ENCODE measurements at places on chromosomes 3 and 15.

GRCh38 chr3:64905906-64906410, 218.2 kb upstream of the ADAMTS9 start:
- DNase-seq: no peak

- no peak for DNase-seq
Measured at GRCh38 chr3:4006288-4006687, 207.1 kb downstream of the LRRN1 start.

DNA sequence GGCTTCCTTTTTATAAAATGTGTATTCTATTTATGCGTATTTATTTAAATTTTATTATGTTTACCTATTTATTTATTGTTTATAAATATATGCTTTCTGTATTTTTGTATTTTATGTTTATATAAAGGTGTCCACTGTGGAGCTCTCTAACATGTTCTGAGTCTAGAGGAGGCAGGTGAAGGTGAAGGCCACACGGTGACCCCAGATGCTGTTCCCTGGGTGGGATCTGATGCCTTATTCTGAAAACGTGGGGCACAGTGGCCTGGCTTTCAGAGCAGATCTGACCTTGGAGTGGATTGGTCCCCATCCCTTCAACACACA, 104.7 kb upstream of the SLC7A14 start:
- no peak for DNase-seq

DNA sequence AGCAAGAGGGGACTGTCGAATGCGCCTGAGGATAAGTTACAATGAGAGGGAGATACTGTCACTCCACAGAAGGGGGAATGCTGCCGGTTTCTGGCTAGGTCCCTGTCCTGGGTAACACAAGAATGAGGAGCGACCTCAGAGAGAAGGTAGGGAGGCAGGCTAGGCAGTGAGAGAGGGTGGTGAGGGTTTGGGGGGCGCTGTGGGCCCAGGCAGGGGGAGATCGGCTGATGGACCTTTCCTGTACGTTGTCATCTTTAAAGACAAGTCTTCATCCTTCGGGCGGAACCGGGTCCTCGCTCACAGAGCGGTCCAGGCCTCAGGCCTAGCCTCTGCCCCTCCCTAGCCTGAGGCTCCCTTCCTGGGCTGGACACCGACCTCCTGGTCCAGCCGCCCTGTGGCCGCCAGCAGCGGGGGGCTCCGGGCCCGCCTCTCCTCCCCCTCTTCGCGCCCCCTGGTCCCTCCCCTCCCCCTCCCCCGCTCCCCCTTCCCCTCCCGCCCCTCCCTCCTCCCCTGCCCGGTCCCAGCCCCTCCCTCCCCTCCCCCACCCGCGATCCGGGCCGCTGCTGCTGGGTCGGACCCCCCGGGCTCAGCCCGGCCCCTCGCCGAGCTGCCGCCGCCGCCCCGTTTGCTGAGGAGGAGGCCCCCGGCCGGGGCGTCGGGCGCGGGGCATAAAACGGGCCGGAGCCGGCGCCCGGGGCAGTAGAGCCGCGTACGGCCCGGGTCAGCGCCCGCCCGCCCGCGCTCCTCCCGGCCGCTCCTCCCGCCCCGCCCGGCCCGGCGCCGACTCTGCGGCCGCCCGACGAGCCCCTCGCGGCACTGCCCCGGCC, at the start of gene CHRD:
Gene CHRD (plus strand): TSS at position 697 of the 827 bp plus-strand sequence. CDS start 265 bp downstream, outside the sequence.
- DNase-seq: no peak

DNA sequence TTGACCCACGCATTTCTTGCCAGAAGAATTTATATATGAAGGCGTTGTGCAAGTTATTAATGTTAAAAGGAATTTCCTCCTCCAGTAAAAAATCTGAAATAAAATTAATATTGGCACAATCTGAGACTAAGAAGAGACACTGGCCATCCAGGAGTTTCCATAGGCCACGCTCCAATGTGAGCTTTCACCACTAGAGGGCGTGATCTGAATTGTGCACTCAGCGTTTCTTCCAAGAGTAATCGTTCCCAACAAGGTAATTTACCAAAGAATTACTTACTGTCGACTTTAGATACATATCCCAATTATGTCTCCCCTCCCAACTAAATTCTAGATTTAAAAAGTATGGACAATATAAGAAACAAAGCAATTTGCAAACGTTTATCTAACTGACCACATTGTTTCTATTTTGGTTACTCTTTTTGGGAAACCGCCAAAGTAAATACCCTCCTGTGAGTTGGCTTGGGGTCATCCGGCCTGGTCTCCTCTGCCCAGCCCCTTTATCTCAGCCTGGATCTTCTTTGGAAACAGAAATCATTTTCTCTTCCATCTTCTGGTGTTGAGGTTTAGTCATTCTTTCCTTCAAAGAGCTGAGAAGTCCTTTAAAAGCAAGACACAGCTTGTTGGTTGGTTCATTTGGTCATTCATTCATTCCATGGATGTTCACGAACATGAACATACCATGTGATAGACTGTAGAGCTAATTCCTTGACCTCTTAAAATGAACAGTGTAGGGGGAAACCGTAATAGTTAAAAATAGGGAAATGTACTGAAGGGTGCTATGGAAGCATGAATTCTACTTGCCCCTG, 26.2 kb downstream of the POLR2M start:
- DNase-seq: peak; percentile 9

- DNase-seq: no peak
Measured at GRCh38 chr15:64755427-64755940, 19.9 kb downstream of the RBPMS2 start.

DNA sequence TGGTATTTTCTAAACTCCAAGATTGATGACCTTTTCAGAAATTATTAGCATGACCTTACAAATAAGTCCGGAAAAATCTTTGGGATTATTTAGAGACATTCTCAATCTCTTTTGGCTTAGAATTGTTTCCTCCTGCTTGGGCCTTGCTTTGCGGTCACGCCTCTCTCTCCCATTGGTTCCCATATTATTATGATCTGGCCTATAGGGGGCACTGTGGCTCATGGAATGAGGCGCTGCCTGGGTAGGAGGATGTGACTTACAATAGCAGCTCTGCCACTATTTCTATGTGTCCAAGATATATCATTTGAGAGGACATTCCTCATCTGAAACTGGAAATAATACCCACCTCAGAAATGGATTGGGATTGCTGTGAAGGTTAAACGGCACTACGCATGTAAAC, 464.9 kb downstream of the MFSD1 start:
- DNase-seq: no peak

GRCh38 chr15:66400351-66400774, 13.7 kb downstream of the MAP2K1 start:
- no peak for DNase-seq

- DNase-seq: no peak
Measured at GRCh38 chr3:67458896-67459530, 195.4 kb downstream of the SUCLG2 start.

DNA sequence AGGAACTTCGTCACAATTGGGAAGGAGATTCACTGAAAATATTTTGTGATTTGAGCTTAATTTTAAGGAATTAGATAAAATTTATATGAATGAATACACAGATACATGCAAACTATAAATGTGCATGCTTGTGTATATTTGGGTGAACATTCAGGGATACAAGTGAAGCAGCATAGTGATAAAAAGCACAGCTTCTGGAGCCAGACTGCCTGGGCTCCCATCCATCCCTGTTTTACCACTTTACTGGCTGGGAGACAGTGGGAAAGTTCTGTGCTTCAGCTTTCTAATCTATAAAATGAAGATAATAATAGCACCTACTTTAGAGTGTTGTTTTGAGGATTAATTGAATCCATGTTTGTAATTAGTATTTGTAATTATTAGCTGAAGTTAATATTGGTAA, 8.1 kb upstream of the EPHA6 start:
- DNase-seq: no peak

DNA sequence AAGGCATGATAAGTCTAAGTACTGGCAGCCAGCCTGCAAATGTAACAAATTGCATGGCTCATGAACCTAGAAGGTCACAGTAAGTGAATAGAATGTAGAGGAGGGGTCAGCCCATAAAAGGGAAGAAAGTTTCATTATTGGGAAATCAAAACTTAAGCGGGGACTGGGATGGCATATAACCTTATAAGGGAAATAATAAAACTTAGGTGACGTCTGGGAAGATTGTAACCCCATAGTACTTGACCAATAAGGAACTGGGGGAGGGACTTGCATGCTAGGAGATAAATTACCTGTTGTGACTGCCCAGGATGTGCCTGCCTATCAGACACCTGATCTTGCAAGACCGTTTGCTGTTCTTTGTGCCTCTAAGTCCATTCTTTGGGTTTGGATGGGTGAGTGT, 28.1 kb upstream of the MCTP2 start:
- DNase-seq: no peak

- no peak for DNase-seq
Measured at GRCh38 chr3:25174251-25174650, 253.8 kb upstream of the RARB start.

GRCh38 chr3:170754311-170754693, 115.7 kb downstream of the RPL22L1 start:
- no peak for DNase-seq

DNA sequence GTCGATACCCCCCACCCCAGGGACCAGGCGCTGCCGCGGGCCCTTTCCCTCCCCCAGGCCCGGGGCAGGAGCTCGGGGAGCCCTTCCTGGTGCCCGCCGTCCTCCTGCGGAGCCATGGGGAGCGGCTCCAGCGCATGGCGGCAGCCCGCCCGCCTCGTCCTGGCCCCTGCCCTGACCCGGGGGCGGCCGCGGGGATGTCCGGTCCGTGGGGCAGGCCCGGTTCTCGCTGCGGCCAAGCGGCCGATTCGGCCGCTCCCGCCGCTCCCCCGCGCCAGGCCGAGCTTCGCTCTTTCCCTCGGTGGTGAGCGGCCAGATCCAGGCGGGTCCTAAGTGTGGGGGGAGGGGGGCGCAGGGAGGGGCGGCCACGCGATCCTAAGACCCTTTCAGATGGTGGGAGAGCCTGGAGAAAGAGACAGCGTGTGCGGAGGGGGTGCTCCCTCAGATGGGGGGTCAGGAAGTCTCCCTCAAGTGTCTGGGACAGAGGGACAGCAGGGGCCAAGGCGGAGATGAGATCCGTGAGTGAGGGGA, 1.3 kb downstream of the NEIL1 start:
- DNase-seq: no peak

DNA sequence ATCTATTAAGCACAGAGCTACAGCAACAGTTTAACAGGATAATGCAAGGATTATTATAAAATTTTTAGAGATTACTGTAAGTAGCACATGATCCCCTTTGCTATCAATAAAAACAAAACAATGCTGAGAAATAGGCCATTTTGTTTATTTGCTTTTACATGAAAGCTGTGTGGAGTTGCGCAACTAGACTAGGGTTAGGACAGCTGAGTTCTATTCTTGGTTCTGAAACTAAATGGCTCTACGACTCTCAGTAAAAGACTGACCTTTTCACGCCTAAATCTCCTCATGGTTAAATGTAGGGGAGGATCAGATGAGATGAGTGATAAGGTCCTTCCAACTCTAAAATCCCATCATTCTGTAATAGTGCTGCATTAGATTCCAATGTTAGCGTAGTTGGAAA, 25.0 kb downstream of the KCNMB2 start:
- DNase-seq: no peak

DNA sequence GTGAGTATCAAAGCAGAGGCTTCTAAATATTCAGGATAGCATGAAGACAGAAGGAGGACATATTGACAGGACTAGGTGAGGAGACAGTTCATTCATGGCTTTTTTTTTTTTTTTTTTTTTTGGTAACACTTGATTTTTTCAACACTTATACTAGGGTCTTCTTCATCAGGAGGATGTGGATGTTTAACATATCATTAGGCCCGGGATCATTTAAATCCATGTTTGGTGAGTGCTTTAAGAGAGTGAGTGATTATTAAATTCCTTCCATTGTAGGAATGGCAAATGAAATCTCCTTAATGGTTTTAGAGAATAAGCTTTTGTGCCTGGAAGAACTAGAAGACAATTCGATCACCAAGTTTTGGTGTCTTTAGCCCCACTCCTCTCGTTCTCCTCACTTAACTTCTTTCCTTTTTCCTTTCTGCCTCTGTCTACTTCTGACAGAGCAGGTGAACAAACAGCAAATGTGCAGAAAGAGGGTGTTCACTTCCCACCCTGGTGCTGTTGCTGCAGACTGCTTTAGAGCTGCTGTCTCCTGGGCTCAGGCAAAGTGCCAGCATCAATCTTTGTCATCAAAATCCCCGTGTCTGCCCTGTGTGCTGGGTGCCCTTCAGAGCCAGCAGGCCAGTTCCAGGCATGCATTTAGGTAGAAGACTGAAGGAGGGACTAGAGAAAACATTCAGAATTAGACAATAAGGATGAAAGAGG, 35.6 kb upstream of the RAB11A start:
- DNase-seq: no peak

- DNase-seq: no peak
Measured at GRCh38 chr15:56736308-56736707, 3.0 kb upstream of the ZNF280D start.

- no peak for DNase-seq
Measured at GRCh38 chr3:27127879-27128278, 241.3 kb downstream of the NEK10 start.

GRCh38 chr3:196518966-196519717, 4.0 kb upstream of the SMCO1 start:
- no peak for DNase-seq

DNA sequence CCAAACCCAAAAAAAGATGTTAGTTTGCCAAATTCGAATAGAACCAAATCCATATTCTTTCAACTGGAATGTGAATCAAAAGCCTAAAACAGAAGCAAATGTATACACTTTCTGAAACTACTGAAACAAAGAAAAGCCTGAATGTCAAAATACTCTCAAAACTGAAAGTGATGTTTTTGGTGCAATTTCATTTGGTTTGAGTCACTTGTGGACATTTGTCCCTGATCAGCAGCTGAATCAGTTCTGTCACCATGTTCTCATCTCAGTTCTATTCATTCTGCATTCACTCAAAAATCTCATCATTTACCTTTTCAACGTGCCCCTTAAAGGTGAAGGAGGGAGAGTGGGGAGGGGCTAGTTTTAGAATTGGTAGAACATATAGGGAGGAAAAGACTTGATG, 266.8 kb downstream of the ABHD5 start:
- DNase-seq: no peak

GRCh38 chr15:65580287-65580686, 30.6 kb downstream of the INTS14 start:
- no peak for DNase-seq

- DNase-seq: no peak
Measured at GRCh38 chr15:64185146-64185911, 22.5 kb upstream of the PPIB start.

DNA sequence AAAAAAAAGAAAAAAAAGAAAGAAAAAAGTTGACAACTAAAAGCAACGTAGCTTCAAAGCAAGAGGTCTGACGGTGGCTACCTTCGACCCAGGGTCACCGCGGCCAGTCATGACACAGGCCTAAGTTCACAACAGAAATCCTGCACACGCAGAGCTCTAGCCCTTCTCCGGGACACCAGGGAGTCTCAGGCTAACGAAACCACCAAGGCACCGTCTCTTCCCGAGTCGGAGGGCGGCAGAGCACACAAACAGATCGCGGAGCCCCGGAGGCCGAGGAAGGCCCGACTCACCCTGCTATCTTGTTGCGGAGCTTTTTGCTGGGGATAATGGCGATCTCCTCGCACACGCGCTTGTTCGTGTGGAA, 584 bp downstream of the RPS17 start:
- no peak for DNase-seq
